ENCODE measurements at places on chromosomes 6 and 20. TPM values are rescaled to one million over a fixed set of nuclear protein-coding genes. Genes with fewer than 3 reads are reported as not detected.

- DNase-seq = no peak
Measured at GRCh38 chr20:36303020-36303595, 3.0 kb upstream of the DLGAP4 start.

Gene DCDC2
- not detected for total RNA-seq

Gene ZNF165
- total RNA-seq = 0.42 TPM

DNA sequence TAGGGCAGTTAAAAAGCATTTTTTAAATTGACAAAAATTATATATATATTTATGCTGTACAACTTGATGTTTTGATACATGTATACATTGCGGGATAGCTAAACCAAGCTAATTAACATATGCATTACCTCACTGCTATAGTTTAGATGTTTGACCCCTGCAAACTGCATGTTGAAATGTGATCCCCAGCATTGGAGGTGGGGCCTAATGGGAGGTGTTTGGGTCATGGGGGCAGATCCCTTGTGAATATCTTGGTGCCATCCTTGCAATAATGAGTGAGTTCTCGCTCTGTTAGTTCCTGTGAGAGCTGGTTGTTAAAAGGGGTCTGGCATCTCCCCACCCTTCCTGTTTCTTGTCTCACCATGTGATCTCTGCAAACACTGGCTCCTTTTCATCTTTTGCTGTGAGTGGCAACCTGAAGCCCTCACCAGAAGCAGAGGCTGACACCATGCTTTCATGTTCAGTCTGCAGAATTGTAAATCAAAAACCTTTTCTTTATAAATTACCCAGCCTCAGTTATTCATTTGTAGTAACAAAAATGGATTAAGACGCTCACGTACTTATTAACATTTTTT is 111.8 kb downstream of the MCHR2 start:
- DNase-seq = no peak

Gene CTCFL
- not detected for total RNA-seq

Measured in posterior vena cava (tissue), 2 donors.